ENCODE measurements at places on chromosomes 5 and 9.

GRCh38 chr5:138686668-138687067, 66.6 kb upstream of the CTNNA1 start:
- no peak for DNase-seq

- DNase-seq = no peak
Measured at GRCh38 chr9:129342591-129343423, 164.7 kb upstream of the IER5L start.

- no peak for DNase-seq
Measured at GRCh38 chr5:37206736-37207135, 42.4 kb downstream of the CPLANE1 start.

- no peak for DNase-seq
Measured at GRCh38 chr5:13477118-13477737, 467.3 kb downstream of the DNAH5 start.

- no peak for DNase-seq
Measured at GRCh38 chr5:95779611-95780010, 42.9 kb downstream of the GLRX start.

- no peak for DNase-seq
Measured at GRCh38 chr5:118557251-118557661, 431.1 kb downstream of the DTWD2 start.

DNA sequence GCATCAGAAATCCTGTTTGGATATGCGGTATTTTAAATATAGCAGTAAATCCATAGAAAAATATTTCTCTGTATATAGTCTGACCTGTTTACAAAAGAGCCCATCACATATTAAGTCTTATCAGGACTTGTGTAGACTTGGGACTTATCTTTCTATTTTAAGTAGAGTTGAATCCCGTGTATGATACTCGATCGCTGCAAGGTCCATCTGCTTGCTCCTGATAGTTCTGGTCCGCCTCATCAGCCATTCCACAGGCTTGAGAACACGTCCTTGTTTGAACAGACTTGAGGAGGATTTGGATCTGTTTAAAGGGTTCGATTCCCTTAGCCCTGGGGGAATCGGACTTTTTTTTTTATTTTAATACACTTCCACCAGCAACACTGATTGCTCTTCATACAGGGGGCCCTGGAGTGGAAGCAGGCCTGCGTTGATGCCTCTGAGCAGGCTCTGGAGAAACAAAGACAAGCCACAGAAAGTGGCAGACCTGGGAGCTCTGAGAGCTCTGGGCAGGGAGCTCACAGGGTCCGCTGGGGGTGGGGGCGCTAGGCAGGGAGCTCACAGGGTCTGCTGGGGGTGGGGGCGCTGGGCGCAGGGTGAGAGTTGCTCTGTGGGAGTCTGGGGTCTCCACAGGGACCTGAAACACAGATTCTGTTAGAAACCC, 112.2 kb downstream of the MVB12B start:
- DNase-seq = no peak

- DNase-seq = no peak
Measured at GRCh38 chr5:57243286-57244137, 69.7 kb downstream of the GPBP1 start.

DNA sequence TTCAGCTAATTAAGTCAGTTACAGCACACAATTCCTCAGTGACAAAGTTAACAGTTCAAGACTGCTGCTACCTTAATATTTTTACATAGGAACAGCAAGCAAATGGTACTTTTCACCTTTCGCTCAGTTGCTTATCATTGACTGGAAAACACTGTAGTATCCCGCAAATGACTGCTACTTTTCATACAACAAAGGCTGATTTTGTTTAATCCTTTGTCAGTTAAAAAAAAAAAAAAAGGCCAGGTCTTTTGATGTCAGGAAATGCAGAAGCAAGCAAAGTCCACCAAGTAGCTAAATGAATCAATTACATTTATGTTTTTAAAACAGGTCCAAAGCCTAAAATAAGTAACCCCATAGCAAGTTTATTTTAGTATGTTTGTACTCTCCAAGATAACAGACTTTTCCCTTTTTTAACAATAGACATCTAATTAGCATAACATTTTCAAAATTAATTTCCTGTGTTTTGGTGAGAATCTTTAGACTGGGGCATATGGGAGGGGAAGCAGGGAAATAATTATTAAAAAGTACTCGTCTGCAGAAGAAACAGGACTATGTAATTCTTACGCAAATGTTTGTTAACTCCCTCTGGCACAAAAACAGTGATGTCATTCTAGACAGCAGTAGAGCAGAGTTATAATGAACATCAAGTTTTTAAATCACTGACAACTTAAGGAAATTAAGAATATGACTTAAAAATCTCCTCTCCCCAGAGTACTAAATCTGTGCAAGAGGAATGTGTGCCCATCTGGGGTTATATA, 9.6 kb downstream of the PFDN1 start:
- no peak for DNase-seq

GRCh38 chr5:108634010-108634616, 113.6 kb upstream of the FER start:
- DNase-seq = no peak

GRCh38 chr5:125976421-125977000, 446.7 kb upstream of the GRAMD2B start:
- DNase-seq = no peak

GRCh38 chr5:75818661-75819060, 101.4 kb upstream of the POC5 start:
- no peak for DNase-seq
